ENCODE measurements at places on chromosomes 12 and 14.

- no peak for DNase-seq
These were observed at the start of gene SLC24A4 for GRCh38 chr14:92323011-92323915. Gene SLC24A4 (plus strand): TSS chr14:92323165. CDS start chr14:92323831, 666 bp downstream.

DNA sequence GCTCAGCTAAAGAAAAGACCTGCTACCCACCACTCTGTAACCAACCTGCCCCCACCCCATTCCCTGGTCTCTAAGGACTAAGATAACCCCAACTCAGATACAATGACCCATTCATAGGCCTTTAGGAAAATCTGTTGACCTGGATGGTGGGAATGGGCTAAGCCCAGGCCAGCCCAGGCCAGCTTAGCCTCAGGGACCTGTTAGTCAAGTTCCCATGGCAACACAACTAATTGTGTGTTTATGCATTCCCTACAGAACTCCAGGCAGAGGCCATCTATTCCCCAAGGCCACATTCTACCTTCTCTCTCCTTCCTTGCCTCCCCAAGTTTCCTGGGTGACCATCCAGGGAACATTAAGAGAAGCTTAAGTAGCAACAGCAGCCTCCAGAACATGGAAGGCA is 16.1 kb upstream of the KRT8 start:
- DNase-seq = no peak

DNA sequence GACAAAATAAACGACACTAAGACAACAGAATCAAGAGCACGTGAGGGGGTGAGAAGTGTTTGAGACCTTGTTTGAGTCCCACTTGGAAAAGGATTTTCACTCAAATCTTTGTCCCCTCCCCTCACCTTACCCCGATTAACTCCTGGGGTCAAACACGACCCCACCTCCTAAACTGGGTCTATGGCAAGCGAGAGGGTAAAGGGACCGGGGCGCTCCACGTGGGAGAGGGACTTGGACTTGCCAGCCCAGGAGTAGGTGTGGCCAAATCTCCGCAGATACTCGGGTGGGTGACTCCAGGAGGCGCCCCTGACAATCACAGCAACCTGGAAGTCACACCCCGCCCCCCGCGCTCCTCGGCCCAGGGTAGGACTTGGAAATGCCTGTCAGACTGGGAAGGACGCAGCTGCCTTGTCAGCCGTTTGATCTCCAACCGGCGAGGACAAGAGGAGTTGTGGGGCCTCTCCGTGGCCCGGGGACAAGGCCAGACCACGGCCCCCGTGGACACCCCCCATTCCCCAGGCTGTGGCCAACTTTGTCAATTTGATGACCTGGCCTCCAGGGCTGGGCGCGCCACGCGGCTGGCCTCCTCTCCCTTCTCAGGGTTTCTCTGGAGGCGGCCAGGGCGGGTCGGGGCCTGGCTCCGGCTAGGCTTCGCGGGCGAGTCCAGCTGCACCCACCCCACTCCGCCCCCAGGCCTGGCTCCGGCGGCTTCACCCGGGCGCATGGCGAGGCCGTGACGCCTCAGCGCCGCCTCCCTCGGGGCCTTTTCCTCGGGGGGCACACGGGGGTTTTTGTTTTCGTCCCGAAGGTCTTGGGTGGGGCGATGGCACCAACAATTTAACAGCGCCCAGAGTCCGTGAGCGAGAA is 1.1 kb upstream of the BCL11B start:
- DNase-seq = no peak

- no peak for DNase-seq
These were observed 61.5 kb downstream of the SPATS2 start for GRCh38 chr12:49428793-49429192.

GRCh38 chr14:94685166-94685581 is 73.0 kb downstream of the SERPINA3 start:
- no peak for DNase-seq

- DNase-seq = peak; percentile 38
These were observed 203.7 kb downstream of the PPM1H start for GRCh38 chr12:62731055-62731820.

GRCh38 chr12:58196971-58197370 is 255.6 kb downstream of the ATP23 start:
- DNase-seq = no peak

GRCh38 chr12:44387581-44387980 is 488.5 kb downstream of the NELL2 start:
- no peak for DNase-seq

DNA sequence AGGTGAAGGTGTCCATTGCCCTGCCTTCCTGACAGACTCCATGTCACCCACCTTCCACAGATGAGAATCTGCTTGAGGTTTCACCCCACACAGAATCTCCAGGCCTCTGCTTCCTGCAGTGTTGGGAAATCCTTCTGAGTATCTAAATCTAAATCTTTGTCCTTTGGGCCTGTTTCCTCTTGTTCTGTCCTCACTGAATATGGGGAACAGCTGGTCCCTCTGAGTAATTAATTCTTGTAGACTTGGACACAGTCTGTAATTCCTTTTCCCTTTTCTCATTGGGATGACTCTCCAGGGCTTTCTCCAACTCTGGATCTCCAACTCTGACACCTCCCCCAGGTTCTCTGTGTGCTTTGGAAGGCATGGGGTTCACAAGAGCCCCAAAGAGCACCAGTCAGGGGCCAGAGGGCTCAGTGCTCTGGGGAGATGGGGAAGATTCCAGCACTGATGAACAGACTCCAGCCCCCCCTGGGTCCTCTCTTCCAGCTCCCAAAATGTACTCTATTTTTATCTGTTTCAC is 2.3 kb upstream of the ACVRL1 start:
- DNase-seq = no peak

DNA sequence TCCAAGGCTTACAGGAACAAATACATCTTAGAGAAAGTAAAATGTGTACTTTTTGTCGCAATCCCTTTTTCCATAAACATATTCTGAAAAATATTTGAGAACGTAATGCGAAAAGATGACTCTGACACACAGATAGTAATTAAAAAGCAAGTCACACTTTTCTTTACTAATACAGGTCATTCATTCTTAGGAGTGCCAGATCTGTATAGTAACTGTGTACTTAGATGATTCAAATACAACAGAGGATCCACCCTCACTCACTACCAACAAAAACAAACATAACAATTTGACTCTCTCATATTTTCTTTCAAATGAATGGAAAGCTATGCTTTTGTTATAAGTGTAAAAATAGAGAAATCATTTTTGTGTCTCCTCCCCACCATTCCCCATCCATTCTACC is 795.4 kb downstream of the SLC6A15 start:
- no peak for DNase-seq

DNA sequence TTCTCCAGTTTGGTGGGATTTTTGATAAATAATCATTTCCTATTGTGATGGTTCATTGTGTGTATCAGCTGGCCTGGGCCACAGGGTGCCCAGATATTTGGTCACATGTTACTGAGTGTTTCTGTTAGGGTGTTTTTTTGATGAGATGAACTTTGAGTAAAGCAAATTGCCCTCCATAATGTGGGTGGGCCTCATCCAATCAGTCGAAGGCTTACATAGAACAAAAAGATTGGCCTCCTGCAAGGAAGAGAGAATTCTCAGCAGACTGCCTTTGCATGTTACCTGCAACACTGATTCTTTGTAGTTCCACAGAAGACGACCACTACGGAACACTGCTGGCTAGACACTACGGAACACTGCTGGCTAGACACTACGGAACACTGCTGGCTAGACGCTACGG is 441.6 kb downstream of the GLT1D1 start:
- no peak for DNase-seq

- DNase-seq = no peak
These were observed 1.4 kb downstream of the DENND5B start for GRCh38 chr12:31589598-31589903.

- no peak for DNase-seq
These were observed 175.0 kb upstream of the LMNTD1 start for GRCh38 chr12:25728056-25728595.

DNA sequence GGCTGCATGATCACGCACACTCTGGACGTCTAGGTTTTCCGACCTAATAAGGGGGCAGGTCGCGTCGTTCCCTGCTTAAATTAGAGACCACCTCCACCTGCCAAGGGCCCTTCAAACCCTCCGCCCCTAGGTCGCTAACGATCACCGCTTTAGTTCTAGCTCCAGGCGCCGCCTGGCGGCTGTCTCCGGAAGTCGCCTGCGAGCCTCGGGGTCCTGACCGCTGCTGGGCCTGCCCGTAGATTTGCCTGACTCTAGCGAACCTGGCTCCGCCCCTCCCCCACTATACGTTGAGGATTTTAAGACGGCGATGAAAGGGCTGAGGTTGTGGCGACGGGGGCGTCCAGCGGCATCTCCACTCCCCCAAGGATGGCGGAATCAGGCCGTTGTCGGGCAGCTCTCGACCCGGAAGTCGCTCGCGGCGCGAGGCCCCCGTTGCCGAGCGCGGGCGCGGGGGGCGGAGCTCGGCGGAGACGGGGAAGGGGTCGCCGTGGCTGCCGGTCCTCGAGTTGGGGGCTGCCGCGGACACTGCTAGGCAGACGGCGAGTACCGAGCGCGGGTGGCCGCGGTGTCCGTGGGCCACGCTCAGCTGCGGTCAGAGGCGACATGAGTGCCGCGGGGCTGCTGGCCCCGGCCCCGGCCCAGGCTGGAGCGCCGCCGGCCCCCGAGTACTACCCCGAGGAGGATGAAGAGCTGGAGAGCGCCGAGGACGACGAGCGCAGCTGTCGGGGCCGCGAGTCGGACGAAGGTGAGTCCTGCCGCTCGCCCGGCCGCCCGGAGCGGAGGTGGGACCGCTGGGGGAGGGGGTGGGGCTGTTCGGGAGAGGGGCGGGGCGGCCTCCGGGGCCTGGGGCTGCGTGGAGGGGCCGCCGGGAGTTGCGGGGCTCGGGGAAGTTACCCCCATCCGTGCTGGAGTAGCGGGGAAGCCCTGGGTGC is at the start of gene SUDS3:
Gene SUDS3, plus strand, starts transcription at position 467 of the 932 bp plus-strand sequence. Its CDS starts 137 bp downstream, at position 604.
- DNase-seq = peak; percentile 68

DNA sequence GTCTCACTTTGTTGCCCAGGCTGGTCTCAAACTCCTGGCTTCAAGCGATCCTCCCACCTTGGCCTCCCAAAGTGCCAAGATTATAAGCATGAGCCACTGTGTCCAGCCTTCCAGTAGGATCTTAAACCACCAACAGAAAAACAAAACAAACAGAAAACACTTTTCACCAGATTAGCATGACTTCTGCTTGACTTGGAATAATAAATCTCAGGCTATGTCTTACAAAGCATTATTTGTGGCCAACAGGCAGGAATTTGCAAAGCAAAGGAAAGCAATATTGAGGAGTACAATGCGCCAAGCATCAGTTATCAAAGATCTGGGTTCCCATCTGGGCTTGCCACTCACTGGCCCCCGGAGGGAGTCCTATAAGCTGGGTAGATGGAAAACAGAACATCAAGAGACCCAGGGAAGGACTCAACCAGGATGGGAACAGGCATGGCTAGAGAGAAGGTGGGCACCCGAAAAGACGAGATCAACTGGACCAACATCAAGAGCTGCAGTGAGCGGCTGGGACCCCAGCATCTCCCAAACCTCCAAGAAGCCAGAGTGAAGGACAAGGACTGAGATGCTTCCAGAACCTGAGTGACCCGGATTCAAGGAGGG is 101.2 kb downstream of the TMEM30B start:
- no peak for DNase-seq

DNA sequence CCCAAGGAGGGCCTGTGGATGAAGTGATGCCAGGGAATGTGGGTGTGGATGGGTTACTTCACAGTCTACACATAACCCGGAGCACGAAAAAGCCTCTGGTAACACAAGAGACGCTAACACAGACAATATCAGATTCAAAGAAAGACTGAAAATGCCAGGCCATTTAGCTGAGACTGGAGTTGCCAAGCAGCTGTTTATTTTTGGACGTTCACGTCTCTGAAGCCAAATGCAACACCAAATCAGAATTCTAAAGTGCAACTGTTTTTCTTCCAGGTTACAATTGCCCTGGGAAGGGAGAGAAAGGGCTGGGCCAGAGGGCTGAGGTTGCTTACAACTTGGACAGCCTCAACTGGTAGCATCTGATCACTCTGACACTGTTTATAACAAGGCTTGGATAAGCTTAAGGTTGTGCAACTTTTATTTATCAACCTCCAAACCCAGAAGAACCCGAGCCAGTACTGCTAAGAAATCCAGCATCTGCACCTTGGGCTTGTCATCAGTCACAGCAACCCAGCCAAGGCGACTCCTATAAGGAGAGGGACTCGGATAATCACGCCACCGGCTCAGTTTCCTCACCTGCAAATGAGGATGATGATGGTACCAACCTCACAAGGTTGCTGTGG is 24.8 kb downstream of the NUAK1 start:
- no peak for DNase-seq
